ENCODE measurements at places on chromosomes 6 and 20.

DNA sequence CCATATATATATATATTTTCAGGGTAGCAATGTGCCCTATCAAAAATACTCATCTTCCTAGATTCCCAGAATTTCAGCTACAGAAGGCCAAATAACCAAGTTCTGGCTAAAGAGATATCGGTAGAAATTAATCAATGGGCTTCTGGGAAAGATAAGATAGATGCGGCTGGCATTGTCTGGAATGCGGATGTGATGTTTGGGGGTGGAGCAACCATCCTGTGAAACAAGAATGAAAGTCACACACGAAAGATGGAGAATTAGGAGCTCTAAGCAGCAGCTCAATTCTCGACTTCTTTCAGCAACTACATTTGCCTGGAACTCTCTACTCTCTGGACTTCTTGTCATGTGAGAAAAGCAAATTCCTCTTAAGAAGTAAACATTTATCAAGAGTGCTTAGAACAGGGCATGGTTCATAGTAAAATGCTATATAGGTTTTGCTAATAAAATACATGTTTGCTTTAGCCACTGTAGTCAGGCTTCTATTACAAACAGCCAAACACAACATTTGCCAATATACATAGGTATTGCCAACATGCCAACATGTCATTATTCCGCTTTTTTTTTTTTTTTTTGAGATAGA is 90.8 kb downstream of the CLIC5 start:
- H3K4me3 ChIP-seq = no peak overlapping the region
- H3K27me3 ChIP-seq = peaks cover 11% of the 10 kb centered on the region
- H3K36me3 ChIP-seq = no peaks in the 10 kb centered on the region
- DNase-seq = no peak

DNA sequence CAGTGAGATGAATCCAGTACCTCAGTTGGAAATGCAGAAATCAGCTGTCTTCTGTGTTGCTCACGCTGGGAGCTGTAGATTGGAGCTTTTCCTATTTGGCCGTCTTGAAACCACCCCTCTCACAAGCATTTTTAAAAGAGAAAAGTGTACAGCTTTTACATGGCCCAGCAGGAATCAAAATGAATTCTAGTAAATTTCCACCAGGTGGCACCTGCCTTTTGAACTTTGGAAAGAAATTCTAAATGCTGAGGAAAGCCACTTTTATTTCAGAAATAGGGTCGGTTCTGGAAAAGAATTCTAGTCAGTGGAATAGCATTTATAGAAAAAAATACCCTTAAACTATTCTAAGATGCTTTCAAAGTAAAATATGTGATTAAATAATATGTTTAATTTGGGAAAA is 647.8 kb downstream of the CD109 start:
- no peaks in the 10 kb centered on the region for H3K4me1 ChIP-seq
- H3K36me3 ChIP-seq = peaks cover 14% of the 10 kb centered on the region
- DNase-seq = no peak
- H3K27ac ChIP-seq = no peak overlapping the region
- no peak overlapping the region for H3K4me3 ChIP-seq
- H3K27me3 ChIP-seq = peaks cover 14% of the 10 kb centered on the region

DNA sequence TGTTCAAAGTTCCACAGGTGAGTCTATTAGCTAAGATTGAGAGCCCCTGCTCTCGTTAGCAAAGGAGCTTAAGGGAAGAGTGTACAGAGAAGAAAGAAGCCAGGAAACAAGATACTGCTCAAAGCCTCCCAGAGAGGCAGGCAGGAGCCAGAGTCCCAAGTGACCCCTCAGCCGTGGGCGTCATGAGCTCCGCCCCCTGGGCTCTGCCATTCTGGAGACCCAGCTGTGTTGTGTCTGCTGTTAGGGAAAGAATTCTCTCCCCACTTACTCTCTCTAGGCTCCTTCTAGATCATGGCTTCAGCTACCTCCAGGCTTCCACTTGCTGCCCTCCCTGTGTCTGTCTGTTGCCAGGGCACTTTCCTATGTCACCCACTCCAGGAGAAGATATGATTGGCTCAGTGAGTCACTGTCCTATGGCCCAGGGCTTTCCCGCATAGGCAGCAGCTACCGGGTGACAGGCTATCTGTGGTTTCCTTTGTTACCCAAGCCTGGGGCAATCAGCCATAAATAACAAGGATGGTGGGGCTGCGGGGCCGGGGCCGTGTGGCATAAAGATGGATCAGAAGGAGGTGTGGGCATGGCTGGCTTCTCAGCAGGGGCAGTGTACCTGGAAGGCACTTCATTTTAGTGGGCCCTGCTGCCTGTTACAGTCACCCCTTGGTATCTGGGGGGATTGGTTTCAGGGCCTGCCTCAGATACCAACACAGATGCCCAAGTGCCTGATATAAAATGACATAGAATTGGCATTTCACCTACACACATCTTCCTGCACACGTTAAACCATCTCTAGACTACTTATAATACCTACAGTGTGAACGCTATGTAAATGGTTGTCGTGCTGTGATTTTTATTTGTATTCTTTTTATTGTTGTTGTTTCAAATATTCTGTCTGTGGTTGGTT is 118.9 kb downstream of the ARMC2 start:
- no peaks in the 10 kb centered on the region for H3K36me3 ChIP-seq
- H3K27ac ChIP-seq = peak overlapping the region; percentile 83
- H3K27me3 ChIP-seq = no peaks in the 10 kb centered on the region
- peak; percentile 47 for DNase-seq
- no peak overlapping the region for H3K4me3 ChIP-seq
- peaks cover 35% of the 10 kb centered on the region for H3K4me1 ChIP-seq

DNA sequence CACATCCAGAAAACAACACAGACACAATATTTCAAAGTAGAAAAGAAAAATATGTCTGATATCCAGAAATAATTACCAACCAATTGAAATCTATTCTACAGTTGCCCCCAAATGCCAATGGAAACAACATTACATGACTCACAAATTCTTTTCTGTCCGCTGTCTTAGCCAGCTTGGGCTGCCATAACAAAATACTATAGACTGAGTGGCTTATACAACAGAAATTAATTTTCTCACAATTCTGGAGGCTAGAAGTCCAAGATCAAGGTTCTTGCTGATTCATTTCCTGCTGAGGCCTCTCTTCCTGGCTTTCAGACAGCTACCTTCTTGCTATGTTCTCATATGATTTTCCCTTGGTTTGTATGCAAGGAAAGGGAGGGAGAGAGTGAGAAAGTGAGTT is 698.1 kb downstream of the DHX35 start:
- H3K4me1 ChIP-seq = 0 out of 2 replicates have a peak, but pooled peaks cover 6% of the 10 kb centered on the region
- H3K4me3 ChIP-seq = no peak overlapping the region
- H3K27me3 ChIP-seq = no peaks in the 10 kb centered on the region
- H3K36me3 ChIP-seq = no peaks in the 10 kb centered on the region
- no peak for DNase-seq

DNA sequence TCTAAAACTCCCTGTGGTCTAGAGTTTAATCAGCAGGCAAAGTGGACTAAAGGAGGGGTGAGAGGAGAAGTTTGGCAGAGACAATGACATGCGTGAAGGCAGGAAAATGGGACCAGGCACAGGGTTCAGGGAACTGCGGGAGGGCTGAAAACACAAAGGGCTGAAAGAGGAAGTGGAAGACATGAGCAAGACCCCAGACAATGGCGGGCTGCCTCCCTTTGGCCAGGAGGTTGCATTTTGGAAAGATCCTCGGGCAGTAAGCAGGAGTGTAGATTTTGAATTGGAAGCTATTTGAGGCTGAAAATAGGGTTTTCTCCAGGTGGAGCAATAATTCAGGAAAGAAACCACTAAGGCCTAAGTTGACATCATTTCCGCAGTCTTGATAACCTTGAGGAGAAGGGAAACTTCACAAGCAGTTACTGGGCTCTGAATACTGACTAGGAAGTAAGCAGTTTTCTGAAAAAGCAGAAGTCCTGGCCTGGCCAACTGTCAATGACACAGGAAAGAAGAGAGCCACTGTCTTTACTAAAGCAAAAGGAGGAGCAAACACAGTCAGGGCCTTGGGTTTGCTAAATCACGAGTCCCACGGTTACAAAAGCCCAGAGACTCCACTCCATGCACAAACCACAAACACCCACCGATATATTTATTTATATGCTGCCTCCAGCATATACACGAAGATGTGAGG is 3.4 kb downstream of the LY86 start:
- no peak for DNase-seq
- no peak overlapping the region for H3K27ac ChIP-seq
- H3K4me1 ChIP-seq = peaks cover 20% of the 10 kb centered on the region
- H3K4me3 ChIP-seq = no peak overlapping the region

DNA sequence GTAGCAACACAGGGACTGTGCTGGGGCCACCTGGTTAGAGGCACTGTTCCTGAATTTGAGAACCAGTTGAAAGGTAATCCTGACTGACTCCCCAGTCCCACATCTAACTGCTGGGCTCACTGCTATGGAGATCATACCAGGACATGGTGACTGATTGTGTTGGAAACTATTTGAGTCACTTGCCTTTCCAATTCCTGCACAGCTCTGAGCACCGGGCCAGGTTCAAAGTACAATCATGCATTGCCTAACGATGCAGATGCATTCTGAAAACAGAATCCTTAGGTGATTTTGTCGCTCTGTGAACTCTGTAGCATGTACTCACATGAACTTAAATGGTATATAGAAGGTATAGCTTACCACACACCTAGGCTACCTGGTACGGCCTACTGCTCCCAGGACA is 215.3 kb downstream of the BMP7 start:
- no peaks in the 10 kb centered on the region for H3K27me3 ChIP-seq
- H3K4me3 ChIP-seq = no peak overlapping the region
- peaks cover 7% of the 10 kb centered on the region for H3K4me1 ChIP-seq
- H3K27ac ChIP-seq = no peak overlapping the region
- H3K36me3 ChIP-seq = no peaks in the 10 kb centered on the region

GRCh38 chr6:131688286-131688685 is 12.9 kb downstream of the OR2A4 start:
- H3K36me3 ChIP-seq = no peaks in the 10 kb centered on the region
- H3K4me1 ChIP-seq = peaks cover 11% of the 10 kb centered on the region
- no peak overlapping the region for H3K27ac ChIP-seq
- no peak for DNase-seq

GRCh38 chr6:96947055-96947454 is 22.5 kb downstream of the KLHL32 start:
- H3K27ac ChIP-seq = no peak overlapping the region
- no peaks in the 10 kb centered on the region for H3K36me3 ChIP-seq
- no peaks in the 10 kb centered on the region for H3K27me3 ChIP-seq
- no peak for DNase-seq
- peaks cover 5% of the 10 kb centered on the region for H3K4me1 ChIP-seq

DNA sequence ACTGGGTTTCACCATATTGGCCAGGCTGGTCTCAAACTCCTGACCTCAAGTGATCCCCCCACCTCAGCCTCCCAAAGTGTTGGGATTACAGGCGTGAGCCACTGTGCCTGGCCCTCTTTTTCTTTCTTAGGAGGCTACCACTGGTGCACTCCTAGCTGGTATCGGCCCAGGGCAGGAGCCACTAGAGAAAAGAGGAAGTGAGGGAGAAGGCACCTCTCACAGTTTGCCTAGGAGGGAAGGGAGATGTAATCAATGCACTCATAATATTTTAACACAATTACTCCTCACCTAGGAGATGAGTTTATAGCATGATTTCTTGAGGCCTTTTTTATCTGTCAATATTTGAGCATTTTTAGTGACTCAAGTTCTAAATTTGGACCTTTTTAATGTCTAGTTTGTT is 189.0 kb upstream of the SOX4 start:
- DNase-seq = no peak
- H3K4me1 ChIP-seq = no peaks in the 10 kb centered on the region
- H3K36me3 ChIP-seq = no peaks in the 10 kb centered on the region
- no peak overlapping the region for H3K4me3 ChIP-seq
- no peak overlapping the region for H3K27ac ChIP-seq

GRCh38 chr6:39666706-39667489 is 58.3 kb downstream of the KIF6 start:
- no peak overlapping the region for H3K27ac ChIP-seq
- no peaks in the 10 kb centered on the region for H3K27me3 ChIP-seq
- 0 out of 2 replicates have a peak, but pooled peaks cover 2% of the 10 kb centered on the region for H3K36me3 ChIP-seq
- H3K4me3 ChIP-seq = no peak overlapping the region
- peaks cover 32% of the 10 kb centered on the region for H3K4me1 ChIP-seq

DNA sequence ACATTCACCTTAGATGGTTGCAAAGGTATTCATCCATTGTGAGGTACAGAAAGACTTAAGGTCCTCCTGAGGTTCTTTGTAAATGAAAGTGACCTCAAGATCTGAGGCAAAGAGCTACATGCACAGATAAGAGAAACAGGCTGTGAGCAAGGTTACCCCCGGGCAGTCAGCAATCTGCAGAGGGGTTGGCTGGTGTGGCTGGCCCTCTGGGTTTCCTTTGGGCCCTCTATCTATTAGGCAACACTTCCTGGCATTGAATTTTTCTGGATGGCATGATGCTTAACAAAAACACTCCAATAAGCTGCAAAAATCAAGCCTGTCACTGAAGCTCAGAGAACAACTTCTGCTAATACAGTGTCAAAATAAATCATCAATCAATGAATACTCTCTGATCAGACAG is 48.9 kb upstream of the RALGAPA2 start:
- H3K36me3 ChIP-seq = peaks cover 17% of the 10 kb centered on the region
- H3K27ac ChIP-seq = no peak overlapping the region

DNA sequence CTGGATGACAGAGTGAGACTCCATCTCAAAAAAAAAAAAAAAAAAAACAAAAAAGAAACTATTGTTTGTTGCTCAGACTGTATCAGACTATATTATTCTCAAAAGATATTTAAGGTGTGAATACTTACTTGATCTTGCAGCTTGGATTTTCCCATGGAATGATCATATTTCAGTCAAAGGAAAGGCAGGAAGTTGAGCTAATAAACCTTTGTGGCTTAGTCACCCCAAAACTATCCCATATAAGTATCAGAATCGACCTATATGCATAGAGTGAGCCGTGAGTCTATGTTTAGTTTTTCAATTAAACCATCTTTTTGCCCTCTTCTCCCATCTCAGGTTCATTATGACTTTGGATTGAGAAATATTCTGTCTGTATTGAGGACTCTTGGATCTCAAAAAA is 152.6 kb downstream of the DNAH8 start:
- DNase-seq = no peak
- H3K27me3 ChIP-seq = no peaks in the 10 kb centered on the region
- peaks cover 6% of the 10 kb centered on the region for H3K4me1 ChIP-seq
- H3K4me3 ChIP-seq = no peak overlapping the region
- no peaks in the 10 kb centered on the region for H3K36me3 ChIP-seq

Data from WTC11 (cell line).